ENCODE measurements at places on chromosomes 4 and X.

DNA sequence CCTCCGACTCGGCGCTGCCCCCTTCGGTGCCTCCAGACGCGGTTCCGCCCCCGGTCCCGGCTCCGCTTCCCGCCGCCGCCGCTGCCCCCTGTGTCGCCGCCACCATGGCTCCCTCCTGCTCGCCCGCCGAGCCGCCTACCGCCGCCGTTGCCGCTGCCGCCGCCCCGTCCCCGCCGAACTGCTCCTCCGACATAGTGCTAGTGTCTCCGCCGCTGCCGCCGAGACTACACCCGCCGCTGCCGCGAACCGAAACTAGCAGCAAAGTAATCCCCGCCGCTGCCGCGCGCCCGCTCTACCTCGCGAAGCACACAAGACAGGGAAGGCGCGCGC lies 340 bp downstream of the HNRNPD start:
- no peak for DNase-seq

GRCh38 chr4:41124916-41125548 lies 89.3 kb downstream of the APBB2 start:
- no peak for DNase-seq

- no peak for DNase-seq
Observed at GRCh38 chr4:129264008-129264657, 168.2 kb downstream of the C4orf33 start.

GRCh38 chr4:91958596-91958995 lies 345.2 kb upstream of the GRID2 start:
- DNase-seq: no peak

- DNase-seq: no peak
Observed at GRCh38 chr4:81722290-81722851, 250.7 kb upstream of the RASGEF1B start.

DNA sequence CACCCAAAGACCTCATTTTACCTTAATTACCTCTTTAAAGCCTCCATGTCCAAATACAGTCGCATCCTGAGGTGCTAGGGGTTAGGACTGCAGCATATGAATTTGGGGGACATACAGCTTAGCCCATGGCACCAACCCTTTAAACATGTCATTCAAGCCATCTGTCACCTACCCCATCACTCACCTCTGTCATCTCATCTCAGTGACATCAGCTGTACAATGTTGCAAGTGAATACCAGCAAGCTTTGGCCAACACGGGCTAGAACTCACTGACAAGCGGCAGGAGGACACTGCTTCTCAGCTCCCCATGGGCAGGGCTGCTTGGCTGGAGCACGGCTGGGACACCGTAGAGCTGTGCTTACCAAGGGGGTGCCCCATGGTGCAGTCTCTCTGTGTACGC lies 107.5 kb downstream of the STK32B start:
- no peak for DNase-seq

DNA sequence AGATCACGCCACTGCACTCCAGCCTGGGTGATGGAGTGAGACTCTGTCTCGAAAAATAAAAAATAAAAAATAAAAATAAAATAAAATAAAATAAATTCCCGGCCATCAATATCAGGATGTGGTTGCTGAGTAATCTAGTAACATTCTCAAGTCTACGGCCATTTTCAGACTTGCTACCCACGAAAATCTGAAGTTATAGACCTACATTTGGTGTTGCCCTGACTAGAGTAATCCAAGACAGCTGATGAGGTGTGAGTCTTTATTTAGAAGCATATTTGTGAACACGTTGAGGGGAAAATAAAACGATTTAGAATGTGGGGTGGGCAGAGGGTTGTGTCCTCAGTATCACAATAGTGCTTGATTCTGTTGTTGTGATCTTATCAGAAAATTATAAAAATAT lies 130.2 kb upstream of the MID1 start:
- no peak for DNase-seq

GRCh38 chrX:154082396-154083125 lies 15.0 kb downstream of the MECP2 start:
- no peak for DNase-seq

- no peak for DNase-seq
Observed at GRCh38 chrX:115616943-115617563, 56.1 kb downstream of the PLS3 start.

DNA sequence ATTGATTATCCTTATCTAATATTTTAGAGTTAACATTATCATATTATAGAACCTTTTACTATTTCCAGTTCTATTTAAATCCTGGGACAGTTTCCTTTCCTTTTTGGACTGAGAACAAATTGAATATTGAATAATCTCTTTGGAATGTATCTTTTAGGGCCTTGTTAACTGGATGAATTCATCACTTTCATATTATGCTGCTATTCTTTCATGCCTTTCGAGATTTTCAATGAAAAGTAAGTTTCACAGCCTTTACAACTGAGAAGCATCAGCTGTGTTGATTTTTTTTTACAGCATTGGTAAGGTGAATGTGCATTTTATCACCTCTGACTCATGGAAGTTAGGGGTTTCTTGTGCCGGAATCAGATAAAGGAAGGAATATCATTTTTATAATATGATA lies 39.6 kb downstream of the PDLIM5 start:
- DNase-seq: no peak

DNA sequence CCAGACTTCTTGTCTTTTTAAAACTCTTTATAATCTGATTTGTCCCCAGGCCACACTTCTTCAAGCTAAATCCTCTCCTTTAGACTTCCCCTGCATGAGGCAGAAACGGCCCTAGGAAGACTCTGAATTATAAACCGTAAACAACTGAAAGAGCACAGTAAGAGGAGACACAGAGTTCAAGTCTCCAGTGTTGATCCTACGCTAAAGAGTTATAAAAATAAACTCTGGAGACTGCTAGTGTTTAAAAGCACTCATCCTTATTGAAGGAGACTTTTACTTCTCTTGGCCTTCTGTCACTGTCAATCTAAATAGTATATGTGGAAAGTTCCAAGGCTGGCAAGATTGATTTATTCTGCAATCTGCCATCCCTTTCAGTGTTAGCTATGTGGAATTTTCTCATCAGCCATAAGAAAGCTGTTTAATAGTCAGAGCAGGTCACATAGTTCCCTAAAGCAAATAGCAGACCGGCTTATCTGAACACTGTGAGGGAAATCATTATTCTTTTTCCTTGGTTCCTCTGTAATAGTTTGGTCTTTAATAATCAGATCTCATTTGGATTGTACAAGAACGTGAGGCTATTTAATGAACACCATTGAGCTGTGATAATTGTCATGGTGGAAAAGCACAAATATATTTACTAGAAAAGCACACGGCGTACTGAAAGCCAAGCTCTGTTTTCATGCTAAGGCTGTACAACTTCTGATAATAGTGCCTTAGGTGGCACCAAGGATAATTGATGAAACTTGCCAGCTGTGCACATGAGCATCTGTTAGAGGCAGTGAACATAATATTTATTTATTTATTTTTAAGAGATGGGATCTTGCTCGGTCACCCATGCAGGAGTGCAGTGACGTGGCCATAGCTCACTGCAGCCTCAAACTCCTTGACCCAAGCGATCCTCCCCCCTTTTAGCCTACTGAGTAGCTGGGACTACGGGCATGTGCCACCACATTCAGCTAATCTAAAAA lies 157.7 kb downstream of the CEP135 start:
- no peak for DNase-seq

GRCh38 chrX:11257290-11257689 lies 35.9 kb upstream of the AMELX start:
- DNase-seq: no peak

DNA sequence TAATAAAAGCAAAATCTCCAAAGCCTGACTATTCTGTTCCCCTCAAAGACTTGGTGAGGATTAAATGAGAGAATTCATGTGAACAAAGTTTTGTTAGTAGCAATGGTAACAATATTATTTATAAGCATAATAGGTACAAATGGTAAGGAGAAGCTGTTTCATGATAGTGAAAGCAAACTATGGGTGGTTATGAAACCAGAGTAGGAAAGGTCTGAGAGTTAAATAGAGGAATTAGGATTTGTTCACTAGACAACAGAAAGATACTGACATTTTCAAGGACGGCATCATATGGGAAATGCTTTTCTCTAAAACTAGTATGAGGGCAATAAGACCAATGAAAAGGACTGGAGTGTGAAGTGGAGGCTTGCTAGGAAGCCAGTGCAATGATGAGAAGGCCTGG lies 128.6 kb upstream of the FTHL17 start:
- no peak for DNase-seq

- DNase-seq: no peak
Observed at GRCh38 chr4:105887508-105887907, 7.8 kb upstream of the NPNT start.

DNA sequence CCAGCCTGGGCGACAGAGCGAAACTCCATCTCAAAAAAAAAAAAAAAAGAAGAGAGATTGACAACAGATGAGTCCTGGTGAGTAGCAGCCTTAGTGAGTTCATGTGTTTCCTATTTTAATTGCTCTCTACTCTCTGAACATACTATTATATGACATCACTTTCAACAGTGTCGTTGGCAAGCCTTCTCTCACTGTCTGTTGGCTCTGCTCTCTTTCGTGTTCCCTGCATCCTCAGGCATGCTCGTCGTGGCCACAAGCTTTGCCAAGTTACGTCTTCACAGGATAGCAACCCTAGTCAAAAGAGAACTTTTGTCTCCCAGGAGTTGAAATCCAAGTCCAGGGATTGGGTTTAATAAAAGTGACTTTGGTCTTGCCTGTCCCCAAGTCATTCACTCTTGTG lies 117.1 kb upstream of the EGFL6 start:
- no peak for DNase-seq

DNA sequence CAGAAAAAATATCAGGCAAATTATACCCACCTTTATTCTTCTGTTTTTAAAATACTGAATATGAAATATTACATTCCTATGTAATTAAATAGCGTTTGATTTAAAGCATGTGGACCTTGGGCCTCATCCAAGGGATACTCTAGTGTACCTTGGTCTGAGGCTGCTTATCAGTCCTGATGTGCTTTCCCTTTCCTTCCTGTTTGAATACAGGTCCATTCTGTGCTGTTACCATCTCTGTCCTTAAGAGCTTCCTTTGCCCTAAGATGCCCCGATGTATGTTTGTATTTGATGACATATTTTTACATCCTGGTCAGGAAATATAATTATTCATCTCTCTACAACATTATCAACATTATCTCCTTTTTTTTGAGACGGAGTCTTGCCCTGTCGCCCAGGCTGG lies 24.1 kb downstream of the FAT4 start:
- no peak for DNase-seq

- no peak for DNase-seq
Observed at GRCh38 chr4:113020966-113021365, 28.5 kb upstream of the ANK2 start.

- no peak for DNase-seq
Observed at GRCh38 chr4:152485726-152486276, 50.1 kb downstream of the FBXW7 start.

- DNase-seq: no peak
Observed at GRCh38 chr4:75950213-75950815, 9.5 kb upstream of the NAAA start.

GRCh38 chrX:109952050-109952449 lies 50.9 kb upstream of the TMEM164 start:
- no peak for DNase-seq

DNA sequence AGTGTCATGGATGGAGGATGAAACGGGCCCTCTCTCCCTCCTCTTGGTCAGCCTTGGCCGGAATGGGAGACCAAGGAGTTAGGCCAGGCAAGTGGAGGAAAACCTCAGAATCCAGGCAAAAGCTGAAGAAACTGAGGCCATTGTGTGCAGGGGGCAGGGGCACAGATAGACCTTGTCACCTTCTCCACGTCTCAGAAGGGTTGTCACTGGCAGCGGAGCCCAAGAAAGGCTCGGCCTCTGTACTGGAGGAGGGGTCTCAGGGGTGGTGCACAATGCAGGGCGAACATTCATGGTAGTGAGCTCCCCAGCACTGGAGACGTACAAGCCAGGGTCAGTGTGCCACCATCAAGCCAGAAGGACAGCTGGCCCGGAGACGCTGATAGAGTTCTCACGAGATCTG lies 139.5 kb downstream of the CPZ start:
- DNase-seq: no peak

- no peak for DNase-seq
Observed at GRCh38 chr4:187467224-187467623, 528.3 kb upstream of the ZFP42 start.

DNA sequence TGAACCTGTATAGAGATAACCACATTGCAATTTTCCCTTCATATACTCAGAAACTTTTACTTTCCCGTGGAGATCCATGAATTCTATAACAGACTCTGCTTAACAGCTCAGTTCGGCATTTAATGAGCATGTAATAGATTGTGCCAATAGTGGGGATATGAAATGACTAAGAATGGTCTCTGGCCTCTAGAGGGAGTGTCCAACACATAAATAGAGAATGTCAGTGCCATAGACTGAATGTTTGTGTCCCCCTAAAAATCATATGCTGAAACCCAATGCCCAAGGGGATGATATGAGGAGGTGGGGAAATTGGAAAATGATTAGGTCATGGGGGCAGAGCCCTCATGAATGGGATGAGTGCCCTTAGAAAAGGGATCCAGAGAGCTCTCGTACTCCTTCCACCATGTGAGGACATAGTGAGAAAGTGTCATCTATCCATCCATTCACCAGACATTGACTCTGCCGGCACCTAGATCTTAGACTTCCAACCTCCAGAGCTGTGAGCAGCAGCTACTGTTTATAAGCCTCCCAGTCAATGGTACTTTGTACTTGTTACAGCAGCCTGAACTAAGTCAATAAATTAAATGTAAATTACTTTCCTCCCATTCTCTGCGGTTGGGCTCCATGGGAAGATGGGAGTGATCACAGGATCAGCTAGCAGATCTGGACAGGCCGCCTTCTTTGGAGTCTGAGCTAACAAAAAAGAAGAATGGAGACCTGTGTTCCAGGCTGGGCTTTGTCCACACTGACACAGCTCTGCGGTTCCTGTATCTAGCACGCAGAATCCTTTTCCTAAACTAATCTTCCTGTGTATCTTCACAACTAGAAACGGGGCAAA lies 28.1 kb upstream of the HPSE start:
- DNase-seq: no peak

GRCh38 chr4:73609706-73610105 lies 10.5 kb downstream of the RASSF6 start:
- DNase-seq: no peak
